ENCODE measurements at places on chromosomes 1 and 21. TPM values are rescaled to one million over a fixed set of nuclear protein-coding genes. Genes with fewer than 3 reads are reported as not detected.

DNA sequence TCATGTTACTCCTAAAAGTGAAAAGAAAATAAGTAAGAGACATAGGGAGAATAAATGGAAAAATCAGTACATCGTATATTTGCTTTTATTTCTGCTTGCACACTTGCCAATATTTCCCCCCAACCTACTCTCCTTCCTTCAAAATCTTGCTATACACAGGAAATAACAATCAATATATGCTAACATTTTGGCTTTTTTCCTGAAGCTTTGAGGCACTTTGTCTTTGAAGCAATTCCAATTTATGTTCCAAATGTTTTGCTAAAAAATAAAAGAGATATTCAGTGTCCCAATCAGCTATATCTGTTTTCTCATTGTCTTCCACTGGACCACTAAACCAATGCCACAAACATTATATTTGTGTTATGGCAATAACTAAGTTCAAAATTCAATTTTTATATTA is 184.0 kb upstream of the NEGR1 start:
- no peaks in the 10 kb centered on the region for H3K27me3 ChIP-seq
- no peak for DNase-seq
- H3K27ac ChIP-seq = no peak overlapping the region
- no peak overlapping the region for H3K4me3 ChIP-seq
- H3K4me1 ChIP-seq = no peaks in the 10 kb centered on the region

DNA sequence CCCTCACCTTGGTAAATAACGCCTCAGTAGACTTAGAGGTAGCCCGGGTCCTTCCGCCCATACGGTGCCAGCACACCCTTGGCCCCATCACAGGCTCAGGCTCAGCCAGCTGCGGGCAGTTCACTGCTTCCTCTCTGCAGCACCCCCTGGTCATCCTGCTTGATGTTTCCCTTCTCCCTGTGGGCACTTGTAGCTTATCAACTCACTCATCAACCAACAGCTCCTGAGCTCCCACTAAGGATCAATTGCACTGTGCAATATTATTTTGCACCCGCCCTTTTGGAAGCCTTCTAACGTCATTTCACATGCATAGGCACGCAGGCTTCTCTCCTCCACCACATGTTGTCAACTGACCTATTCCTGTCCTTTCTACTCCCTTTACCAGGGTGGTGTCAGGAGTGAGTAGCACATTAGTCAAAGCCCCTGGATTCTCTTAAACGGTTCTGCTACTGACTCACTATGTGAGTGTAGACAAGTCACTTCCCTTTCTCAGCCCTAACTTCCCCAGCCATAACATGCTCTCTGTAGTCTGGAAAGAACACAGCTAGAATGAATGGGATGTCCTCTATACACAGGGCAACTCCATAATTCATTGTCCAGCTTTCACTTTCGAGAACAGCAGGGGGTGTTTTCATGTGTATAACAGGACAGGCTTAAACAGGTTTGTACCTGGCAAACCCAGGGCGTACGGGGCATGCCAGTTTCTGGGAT is 47.1 kb upstream of the IRF2BP2 start:
- H3K36me3 ChIP-seq = no peaks in the 10 kb centered on the region
- no peak overlapping the region for H3K27ac ChIP-seq
- H3K27me3 ChIP-seq = no peaks in the 10 kb centered on the region
- no peak overlapping the region for H3K4me3 ChIP-seq

DNA sequence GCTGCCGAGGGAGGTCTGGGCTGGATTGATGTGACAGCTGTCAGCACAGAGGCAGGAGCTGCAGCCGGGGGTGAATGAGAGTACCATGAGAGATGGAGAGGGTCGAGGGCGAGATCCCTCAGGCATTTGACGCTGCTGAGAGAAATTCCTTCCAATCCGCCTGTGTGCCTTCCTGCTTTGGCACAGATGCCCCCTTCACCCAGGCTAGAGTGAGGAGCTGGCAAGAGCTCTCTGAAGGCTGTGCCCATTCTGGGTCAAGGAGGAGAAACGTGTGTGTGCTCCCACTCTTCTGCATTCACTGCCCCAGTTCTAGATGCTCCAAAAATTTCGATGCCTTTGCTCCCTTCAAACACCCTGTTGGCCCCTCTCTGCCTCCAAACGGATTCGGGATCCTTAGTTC is 4.8 kb downstream of the ARTN start:
- no peak overlapping the region for H3K4me3 ChIP-seq
- no peak for DNase-seq
- no peaks in the 10 kb centered on the region for H3K36me3 ChIP-seq
- no peak overlapping the region for H3K27ac ChIP-seq

GRCh38 chr1:46393510-46393909 is 607 bp upstream of the FAAH start:
- 0 out of 2 replicates have a peak, but pooled peaks cover 7% of the 10 kb centered on the region for H3K27me3 ChIP-seq
- no peaks in the 10 kb centered on the region for H3K4me1 ChIP-seq
- H3K27ac ChIP-seq = no peak overlapping the region
- H3K4me3 ChIP-seq = no peak overlapping the region
- DNase-seq = no peak
- H3K36me3 ChIP-seq = no peaks in the 10 kb centered on the region

CD160 gene
- not detected for total RNA-seq
